ENCODE measurements at places on chromosomes 3 and 15.

- DNase-seq: no peak
Observed at GRCh38 chr3:127590282-127590592, 296 bp downstream of the TPRA1 start.

DNA sequence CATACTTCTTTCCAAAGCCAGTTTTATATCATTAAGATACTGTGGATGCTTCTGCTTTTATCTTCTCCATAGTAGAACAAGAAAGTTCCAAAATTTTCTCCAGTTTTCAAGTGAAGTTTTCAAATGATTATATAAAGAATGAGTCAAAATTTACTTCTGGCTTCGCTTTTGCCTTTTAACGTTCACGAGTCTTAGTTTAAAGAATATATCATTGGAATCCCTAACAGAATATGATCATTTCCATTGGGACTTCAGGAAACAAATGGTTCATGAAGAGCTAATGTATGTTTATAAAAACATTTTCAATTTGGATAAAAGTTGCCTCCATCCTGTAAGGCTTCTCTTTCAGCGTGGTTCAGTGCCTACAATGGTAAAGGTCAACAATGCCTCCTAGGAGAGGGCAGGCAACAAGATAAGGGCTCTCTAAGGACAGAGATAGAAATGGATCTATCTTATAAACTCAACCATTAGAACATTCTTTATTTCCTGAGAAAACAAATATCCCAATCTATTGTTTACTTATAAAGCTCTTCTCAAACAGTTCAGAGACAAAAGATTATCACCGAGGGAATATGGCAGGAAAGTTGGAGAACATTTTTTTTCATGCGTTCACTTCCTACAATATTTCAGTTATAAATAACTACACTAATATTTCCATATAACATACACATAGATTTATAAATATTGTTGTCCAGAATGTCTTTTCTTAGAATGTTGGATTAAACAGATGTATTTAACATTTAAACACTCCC is 60.5 kb downstream of the FBN1 start:
- DNase-seq: no peak

DNA sequence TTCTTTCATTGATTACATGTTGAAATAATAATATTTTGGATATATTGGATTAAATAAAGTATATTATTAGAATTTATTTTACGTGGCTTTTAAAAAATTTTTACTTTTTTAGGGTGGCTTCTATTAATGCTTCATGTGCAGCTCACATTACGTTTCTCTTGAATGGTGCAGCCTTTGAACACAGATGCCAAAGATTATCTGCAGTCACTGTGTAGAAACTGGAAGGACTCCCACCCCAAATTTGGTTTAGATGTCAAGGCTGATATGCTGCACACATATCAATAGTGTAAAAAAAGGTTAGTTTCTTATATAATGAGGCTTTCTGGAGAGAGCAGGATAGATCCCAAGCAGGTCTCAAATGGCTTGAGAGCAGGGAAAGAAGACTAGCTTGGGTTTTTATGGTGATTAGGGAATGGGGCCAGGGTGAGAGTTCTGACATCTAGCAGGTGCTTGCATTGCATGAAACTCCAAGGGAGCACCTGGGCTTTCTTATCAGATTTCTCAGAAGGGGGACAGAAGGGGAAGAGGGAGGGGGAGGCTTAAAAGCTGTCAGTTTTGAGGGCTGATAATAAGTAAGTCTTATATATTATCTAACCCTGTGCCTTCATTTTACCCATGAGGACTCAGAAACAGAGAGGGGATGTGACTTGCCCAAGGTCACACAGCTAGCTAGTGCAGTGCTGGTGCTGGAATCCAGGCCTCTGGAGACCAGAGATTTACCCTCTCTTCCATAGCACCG is 89.6 kb downstream of the CHST2 start:
- no peak for DNase-seq

GRCh38 chr15:59885832-59886231 is 118.3 kb upstream of the FOXB1 start:
- no peak for DNase-seq

GRCh38 chr15:80437334-80437891 is 33.2 kb downstream of the ARNT2 start:
- no peak for DNase-seq

GRCh38 chr3:172530566-172530965 is 7.3 kb upstream of the TNFSF10 start:
- no peak for DNase-seq

Measured in activated CD4-positive, alpha-beta T cell treated with anti-CD3 and anti-CD28 coated beads, Interleukin-2, amount 50 U/mL, for 24 hours (primary cell).